Hindlimb muscle (tissue), 1 donor: ENCODE measurements at places on chromosomes 4 and X.

GRCh38 chrX:7993873-7994272 lies 66.7 kb upstream of the PNPLA4 start:
- no peak for DNase-seq

GRCh38 chrX:10095698-10096432 lies 60.9 kb upstream of the CLCN4 start:
- DNase-seq, result no peak

- DNase-seq, result no peak
These were observed 136.0 kb downstream of the NKX6-1 start for GRCh38 chr4:84362896-84363655.

- DNase-seq, result no peak
These were observed 534.7 kb downstream of the KCNIP4 start for GRCh38 chr4:21413807-21414370.

- DNase-seq, result no peak
These were observed 62.1 kb upstream of the SCOC start for GRCh38 chr4:140311257-140311835.

DNA sequence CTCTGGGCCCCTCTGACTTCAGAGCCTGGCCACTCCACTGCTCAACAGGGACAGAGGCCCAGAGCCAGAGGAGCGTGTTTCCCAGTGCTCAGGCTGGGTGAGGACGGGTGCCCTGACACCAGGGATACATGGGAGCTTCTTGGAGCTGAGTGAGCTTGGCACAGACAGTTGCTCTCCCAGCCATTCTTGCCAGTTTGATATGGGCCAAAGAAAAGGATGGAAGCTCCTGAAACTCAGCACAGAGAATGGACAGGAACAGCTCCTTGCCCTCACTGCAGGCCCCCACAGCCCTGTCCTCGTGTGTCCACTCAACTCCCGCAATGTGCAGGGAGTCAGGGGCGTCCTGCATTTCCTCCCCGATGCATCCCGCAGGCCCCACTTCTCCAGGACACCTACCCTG lies 38.8 kb downstream of the NSG1 start:
- no peak for DNase-seq

GRCh38 chrX:17990532-17990931 lies 129.4 kb upstream of the RAI2 start:
- DNase-seq, result no peak

DNA sequence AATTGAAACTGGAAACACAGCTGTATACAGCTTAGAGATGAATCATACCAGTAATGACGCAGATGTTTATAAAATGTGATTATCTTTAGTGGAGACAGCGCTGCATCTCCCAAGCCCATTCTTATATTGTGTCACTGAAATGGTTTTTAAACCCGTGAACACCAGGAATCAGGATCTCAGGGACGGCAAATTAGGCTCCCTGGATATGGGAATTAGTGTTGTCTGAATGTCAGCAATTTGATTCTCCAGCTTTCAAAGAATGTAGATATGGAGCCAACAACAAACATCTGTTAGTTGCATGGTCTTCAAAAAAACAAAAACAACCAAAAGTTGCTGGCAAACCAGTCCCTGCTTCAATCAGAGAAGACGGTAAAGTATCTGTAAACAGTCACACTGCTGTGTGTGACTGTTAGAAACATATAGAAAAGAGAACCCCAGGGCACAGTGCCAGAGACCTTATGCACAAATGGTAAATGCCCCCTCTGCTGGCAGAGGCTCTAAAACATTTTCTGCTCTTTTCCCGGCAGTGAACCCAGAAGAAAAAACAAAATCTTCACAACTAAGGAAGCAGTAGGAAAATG lies 351.9 kb upstream of the FTHL17 start:
- DNase-seq, result peak; percentile 58

DNA sequence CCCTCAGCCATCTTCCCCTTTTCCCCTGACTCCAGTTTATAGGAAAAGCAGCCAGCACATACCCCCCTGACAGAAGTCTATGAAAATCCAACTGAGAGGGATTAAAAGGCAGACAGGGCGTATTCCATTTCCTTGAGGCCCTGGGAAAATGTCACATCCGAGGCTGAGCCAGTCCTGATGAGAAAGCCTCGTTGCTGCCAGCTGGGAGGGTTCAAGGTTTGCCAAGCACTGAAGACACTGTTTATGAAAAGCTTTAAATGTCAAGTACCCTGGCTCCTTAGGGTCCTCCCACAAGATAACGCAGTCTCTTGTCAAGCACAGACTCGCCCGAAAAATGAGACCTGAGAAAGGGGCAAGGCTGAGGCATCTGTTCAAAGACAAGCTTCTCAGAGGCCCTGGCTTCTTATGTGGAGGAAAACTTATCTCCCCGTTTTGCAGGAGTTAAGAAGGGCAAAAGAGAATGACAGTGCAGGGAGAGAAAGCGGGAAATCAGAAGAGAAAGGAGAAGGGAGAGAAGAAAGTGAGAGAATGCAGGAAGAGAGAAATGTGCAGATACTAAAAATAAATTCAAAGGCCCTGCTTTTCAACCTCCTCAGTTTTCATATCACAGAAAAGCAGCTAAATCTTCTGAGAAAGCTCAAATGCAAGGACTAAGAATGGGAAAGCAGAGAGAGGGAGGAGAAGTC lies 44.7 kb downstream of the SCD5 start:
- DNase-seq, result no peak

DNA sequence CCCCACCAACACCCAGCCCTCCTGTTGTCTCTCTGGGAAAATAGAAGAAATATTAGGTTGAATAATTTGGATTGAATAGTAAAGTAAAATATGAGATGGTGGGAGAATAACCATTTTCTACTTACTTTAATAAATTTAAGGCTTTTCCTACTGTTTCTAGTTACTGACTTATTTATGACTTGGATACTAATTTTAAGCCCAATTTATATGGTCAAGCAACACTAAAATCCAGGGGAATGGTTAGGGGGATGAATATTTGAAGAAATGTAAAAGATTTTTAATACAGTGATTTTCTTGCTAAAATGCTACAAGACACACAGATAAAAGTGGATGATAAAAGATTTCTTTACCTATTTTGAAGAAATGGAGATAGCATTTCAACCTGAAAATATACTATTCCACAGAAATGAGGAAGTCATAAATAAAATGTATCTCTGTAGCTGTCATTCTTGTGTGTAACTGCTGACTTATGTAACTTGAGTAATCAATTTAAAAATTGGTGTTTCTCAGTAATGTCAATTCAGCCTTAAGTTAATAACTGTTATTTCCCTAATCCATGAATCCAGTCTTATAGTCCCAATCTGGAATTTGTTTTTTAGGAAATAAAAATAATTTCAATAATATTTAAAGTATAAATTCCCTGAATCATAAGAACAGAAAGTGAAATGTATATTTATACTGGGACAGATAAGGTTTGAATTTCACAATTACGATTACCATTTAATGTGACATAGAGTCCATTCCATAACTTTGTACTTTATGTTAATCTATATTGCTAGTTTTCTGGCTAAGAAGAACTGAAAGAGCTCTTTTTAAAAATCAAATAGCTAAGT lies 24.3 kb upstream of the IL2 start:
- DNase-seq, result no peak

GRCh38 chr4:159193046-159193620 lies 90.3 kb downstream of the RAPGEF2 start:
- DNase-seq, result no peak

DNA sequence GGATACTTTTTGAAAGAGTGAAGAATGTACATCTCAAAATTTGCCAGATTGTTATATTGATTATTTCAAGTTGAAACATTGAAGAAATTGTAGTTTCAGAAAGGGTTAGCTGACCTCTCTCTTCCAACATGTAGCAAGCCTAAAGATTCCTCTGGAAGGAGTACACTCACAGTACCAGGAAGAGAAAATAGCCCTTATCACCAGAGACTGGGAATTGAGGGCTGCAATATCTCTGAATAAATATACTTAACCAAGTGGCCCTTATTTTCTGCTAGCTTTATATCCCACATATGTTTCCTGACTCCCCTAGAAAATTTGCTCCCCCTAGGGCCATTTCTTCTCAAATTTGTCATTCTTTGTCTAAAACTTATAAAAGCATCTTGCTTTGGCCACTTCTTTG lies 332.2 kb downstream of the GASK1B start:
- no peak for DNase-seq

GRCh38 chrX:101685923-101686322 lies 26.3 kb upstream of the ARMCX2 start:
- DNase-seq, result no peak

DNA sequence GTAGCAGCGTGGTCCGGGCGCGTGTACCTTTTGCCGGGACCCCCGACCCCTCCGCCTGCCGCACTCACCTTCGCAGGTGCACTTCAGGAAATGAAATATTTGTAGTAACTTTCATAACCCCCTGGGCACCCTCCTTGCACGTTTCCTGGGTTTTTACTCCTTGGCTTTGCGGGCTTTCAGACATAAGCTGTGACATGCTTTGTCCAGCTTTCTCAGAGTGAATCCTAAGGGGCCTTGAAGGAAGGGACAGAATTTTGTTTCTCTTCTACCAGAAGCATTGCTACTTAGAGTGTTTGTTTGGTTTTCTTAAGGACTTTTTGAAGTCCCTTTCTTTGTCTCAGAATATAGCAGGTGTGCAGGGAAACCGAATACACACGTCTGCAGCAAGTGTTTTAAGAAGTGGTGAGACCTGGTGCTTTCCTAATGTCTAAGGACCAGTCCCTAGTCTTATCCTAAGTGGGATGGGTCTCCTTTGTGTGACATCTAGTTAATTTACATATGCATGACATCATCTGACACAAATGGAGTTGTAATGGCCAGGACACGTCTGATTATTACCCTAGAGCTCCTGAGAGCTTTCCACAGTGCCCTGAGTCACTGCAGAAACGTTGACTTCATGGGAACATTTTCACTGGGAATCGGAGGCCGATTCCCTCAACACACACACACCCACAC lies 1.3 kb downstream of the FAM149A start:
- no peak for DNase-seq

- DNase-seq, result no peak
These were observed 4.1 kb downstream of the MTTP start for GRCh38 chr4:99578714-99579113.

GRCh38 chrX:118724775-118725174 lies 2.6 kb upstream of the IL13RA1 start:
- no peak for DNase-seq

GRCh38 chrX:115533485-115533884 lies 27.5 kb upstream of the PLS3 start:
- no peak for DNase-seq

GRCh38 chr4:103097112-103097511 lies 2.5 kb downstream of the BDH2 start:
- no peak for DNase-seq

- no peak for DNase-seq
These were observed 25.1 kb downstream of the SASH3 start for GRCh38 chrX:129804806-129805205.

GRCh38 chr4:85642356-85643100 lies 167.6 kb downstream of the ARHGAP24 start:
- DNase-seq, result no peak

GRCh38 chr4:93334003-93334402 lies 494.6 kb upstream of the ATOH1 start:
- no peak for DNase-seq

- no peak for DNase-seq
These were observed 80.4 kb downstream of the HS6ST2 start for GRCh38 chrX:132877954-132878536.

DNA sequence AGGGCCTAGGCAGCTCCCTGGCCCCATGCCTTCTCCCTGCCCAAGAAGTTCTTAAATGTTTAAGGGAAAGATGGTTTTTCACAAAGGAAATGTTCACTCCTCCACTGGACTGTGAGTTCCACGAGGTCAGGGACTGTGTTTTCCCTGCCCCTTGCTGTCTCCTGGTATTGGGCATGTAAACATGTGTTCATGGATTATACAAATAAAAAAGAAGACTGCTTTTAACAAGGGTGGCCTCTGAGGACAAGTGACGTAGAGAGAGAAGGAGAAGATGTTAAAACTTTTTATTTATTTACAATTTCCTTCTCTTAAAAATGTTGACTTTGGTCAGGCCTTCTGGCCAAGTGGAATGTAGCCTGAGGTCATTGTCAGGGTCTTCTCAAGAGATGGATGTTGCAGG lies 66.0 kb downstream of the FHDC1 start:
- DNase-seq, result no peak

DNA sequence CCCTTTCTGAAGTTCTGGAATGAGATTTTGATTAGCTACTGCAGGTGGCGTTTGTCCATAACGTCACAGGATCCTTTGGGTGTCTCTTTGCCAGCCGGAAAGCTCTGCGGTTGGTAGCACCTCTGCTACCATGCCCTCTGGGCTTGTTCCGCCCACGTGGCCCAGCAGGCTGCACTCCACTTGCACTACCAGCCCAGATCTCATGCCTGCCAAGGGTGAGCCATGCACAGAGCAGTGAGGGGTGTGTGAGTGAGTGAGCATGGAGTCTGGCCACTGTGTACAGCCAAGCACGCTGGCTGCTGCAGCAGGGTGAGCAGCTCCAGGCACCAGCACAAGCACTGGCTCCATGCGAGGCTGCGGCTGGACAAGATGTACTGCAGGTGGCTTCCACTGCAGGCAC lies 6.6 kb upstream of the HNRNPD start:
- DNase-seq, result no peak

DNA sequence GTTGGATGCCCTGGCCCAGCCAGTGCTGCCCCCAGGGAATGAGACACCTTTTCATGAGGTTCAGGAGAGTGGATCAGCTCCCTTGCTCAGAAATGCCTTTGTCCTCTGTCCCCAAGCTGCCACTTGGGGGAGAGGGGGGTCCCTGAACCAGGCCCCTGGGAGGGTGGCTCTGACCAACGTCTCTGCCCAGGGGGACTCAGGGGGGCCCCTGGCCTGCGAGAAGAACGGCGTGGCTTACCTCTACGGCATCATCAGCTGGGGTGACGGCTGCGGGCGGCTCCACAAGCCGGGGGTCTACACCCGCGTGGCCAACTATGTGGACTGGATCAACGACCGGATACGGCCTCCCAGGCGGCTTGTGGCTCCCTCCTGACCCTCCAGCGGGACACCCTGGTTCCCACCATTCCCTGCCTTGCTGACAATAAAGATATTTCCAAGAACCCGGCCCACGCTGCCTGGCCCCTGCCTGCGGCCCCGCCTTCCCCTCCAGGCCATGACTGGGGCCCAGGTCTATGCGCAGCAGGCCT lies 7.3 kb downstream of the HGFAC start:
- no peak for DNase-seq
